ENCODE measurements at places on chromosomes 16 and 17.

DNA sequence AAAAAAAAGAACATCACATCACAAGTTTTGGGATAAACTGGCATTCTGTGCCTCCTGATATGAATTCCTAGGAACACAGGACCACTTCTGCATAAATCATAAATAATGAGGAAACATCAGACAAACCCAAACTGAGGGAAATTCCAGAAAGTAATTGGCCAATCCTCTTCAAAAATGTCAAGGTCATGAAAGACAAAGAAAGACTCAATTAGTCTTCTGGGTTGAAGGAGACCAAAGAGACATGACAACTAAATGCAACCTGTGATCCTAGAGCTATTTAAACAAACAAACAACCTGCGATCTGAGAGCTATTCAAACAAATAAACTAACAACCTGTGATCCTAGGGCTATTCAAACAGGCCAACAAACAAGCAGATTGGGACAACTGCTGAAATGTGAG is 144.3 kb downstream of the VPS53 start:
- no peak for DNase-seq

GRCh38 chr17:38704606-38705522 is at the start of gene MLLT6:
TSS of gene MLLT6 (plus strand) at chr17:38705273. CDS start at chr17:38705633, 360 bp downstream.
- DNase-seq: peak; percentile 75

DNA sequence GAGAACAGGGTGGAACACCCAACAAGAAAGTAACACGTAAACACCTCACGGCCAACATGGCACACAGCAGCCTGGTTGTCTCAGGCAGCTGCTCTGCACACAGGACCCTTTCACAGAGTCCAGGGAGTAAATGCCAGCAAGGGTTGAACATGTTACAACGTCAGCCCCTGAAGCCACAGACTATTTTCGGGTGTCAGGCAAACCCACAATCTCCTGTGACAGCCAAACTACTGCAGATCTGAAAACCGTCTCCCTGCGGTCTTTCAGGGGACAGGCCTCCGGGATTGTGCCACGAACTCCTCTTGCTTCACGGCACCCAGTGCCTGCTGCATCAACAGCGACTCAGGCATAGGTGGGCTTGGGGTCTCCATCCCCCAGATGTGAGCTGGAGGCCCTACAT is 127.7 kb downstream of the XYLT1 start:
- no peak for DNase-seq

- no peak for DNase-seq
These were observed 1.9 kb upstream of the C16orf74 start for GRCh38 chr16:85752511-85753420.

DNA sequence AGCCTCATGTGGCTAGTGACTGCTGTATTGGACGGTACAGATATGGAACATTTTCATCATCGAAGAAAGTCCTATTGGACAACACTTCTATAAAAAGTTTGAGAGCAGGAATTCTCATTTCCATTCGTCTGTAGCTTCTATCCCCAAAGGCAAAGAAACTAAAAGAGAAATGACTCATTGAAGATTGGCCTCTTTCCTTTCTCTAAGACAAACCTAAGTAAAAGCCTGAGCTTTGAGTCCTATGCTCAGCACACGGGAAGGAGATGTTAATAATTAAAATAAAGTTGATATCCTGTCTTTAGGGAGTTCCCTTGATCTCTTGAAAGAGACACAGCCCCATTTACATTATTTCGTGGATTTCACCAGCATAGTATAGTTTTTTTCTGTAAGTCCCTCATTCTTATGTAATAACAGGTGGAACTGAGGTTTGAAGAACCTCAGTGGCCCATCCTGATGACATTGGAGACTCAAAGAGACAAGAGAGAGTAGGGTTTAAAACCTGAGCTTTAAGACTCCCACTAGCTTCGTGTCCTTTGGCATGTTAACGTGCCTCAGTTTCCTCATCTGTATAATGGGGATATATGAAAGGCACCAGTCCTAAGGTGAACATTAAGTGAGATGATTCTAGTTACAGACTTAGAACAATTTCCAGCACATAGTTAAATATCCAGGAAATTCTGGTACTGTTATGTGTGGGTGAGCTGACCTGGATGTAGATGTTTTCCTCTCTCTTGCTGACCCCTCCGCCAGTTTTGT is 174.0 kb downstream of the IRX3 start:
- DNase-seq: no peak

GRCh38 chr17:77471984-77472461 is 331.3 kb downstream of the SEC14L1 start:
- no peak for DNase-seq

DNA sequence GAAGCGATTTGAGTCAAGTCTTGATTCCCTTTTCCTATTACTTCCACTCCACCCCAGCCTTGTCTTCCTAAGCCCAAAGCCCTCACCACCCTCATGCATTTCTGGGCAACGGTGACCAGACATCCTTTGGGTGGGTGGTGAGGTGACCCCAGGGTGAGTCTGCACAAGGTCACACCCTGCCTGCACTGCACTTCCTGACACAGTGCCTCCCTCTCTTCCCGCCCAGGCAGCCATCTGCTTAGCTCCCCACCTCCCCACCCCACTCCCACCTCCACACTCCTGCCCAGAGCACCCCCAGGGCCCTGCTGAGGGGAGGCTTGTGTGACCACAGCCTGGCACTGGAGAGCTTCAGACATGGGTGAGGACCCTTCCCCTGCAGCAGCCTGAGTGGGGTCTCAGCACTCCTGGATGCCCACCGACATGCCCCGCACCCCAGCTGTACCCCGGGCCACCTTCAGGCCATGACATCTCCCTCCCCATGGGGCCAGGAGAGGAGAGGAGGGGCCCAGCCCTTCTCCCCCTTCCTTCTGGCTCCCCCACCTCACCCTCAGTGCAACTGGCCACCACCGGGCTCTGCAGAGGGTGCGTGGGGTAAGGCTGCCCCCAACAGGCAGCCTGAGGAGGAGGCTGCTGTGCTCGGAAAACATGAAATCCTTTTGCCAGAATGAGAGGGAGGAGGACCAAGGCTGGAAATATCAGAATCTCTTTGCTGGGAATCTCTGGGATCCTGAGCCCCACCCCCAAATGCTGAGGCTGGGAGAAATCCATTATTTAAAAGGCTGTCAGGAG is 68.6 kb downstream of the CCT6B start:
- no peak for DNase-seq

GRCh38 chr16:20846551-20846950 is 40.2 kb downstream of the REXO5 start:
- DNase-seq: no peak

DNA sequence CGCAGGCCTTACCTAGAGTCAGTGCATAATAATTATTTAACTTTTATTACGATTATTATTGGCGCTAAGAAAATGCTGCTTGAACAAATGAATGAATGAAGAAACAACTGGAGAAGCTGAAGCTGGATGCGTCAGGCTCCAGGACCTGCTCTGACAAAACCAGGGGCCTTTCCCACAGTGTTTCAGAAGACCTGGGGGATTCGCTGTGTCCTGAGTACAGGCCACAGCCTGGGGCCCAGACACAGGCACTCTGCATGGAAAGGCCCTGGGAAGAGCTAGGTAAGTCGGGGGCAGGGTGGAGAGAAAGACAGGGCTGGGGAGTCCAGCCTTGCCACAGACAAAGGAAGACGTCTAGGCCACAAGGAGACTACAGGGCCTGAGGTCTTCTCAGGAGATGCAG is 226.1 kb downstream of the ZNF423 start:
- DNase-seq: no peak
